ENCODE measurements at places on chromosomes 5 and 9.

- DNase-seq: no peak
Measured at GRCh38 chr9:5909976-5910375, 19.3 kb downstream of the MLANA start.

- no peak for DNase-seq
Measured at GRCh38 chr9:85471791-85472190, 270.0 kb downstream of the AGTPBP1 start.

DNA sequence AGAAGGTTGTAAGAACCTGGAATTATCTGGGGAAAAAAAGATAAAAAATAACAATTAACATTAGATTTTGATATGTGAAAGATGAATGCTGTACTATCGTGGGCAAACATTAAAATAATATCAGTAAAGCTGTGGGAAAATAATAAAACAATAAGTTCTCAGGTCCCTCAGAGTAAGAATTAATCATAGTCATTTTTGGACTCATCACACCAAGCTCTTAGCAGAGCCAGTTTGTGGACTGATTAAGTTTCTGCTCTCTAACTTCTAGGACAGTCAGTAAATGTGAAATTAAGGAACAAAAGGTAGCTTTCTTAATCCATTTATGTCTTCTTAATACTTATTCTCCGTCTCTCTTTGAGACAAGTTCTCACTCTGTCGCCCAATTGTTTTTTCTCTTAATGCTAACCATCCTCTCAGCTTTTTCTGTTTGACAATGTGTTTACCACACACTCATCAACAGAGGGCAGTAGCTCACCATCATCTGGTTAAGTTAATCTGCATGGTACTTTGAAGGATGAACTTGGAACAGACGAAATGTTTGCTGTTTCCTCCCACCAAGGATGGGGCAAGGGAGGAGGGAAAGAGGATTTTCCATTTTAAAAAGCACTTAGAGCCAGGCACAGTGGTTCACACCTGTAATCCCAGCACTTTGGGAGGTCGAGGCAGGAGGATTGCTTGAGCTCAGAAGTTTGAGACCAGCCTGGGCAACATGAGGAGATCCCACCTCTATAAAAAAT, 5.3 kb upstream of the ACO1 start:
- DNase-seq: peak; percentile 29

GRCh38 chr9:98081477-98082219, 25.1 kb downstream of the NANS start:
- DNase-seq: no peak

GRCh38 chr9:37061768-37062167, 27.7 kb upstream of the PAX5 start:
- no peak for DNase-seq

DNA sequence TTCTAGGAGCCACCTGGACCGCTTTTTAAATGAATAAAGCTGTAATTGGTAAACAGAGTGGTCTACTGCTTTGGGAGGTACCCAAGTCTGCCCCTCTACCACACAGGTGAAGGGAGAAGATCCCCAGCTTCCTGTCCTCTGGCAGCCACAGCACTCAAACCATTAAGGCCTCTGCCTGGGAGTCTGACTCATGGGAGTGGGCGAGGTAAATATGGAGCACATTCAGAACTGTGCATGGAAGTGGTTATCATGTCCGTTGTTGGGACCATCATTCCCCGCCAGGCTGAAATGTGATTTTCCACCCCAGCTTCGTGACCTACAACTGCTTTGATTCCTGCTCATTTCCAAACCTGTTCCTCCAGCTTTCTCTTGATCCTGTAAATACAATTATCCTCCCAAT, 59.5 kb upstream of the ALDH1B1 start:
- DNase-seq: no peak

- DNase-seq: no peak
Measured at GRCh38 chr5:33079548-33079947, 361.2 kb upstream of the TARS1 start.

- DNase-seq: no peak
Measured at GRCh38 chr5:64958757-64959391, 190.1 kb downstream of the CWC27 start.

DNA sequence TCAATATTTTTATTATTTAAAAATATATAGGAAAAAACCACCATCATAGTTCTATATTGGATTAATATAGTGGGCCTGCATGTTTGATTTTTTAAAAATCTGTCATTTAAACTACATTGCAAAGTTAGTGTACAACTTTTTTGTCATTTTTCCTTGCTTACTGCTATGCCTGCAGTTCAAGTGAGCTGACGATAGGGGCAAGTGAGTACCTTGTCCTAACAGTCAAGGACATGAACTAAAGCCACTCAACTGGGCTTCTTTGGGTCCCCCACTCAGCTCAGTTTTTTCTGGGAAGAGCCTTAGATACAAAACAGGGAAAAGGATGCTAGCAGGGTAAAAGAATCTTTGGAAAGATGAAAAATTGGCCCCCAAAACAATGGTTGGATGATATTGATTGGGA, 269.9 kb downstream of the MAN2A1 start:
- no peak for DNase-seq

DNA sequence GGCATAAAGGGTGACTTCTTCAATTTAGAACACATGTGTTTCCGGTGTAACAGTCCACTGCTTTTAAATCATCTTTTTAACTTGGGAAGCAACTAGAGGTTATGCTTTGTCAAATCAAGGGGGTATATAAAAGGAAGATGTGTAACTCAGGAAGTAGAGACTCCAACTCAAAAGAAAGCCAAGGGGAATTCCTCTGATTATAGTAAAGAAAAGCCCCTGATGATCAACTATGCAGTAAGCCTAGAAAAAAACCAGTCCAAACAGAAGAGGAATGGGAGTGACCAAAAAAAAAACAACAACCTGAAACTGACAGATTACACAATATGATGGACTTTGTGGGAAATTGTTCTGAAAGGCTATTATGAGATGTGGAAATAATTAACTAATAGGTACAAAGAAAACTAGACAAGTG, 90.3 kb downstream of the AK8 start:
- no peak for DNase-seq

GRCh38 chr5:57042524-57042931, 90.6 kb upstream of the MIER3 start:
- DNase-seq: no peak

DNA sequence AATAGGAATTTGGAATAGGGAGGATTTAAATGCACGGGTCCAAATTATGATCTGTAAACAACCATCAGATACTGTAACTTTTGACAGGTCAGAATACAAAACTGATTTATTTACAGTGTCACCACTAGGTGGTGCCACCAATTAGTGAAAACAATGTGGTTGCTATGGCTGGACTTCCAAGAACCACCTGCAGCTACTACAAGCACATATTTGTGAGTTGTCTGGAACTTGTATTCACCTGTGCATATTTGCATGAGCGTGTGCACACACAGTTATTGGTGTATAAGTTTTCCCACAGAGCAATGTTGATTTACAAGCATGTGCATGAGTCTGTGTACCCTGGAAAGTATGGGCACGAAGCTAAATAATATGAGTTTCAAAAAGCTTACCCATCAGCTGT, 3.0 kb upstream of the HRCT1 start:
- DNase-seq: no peak

DNA sequence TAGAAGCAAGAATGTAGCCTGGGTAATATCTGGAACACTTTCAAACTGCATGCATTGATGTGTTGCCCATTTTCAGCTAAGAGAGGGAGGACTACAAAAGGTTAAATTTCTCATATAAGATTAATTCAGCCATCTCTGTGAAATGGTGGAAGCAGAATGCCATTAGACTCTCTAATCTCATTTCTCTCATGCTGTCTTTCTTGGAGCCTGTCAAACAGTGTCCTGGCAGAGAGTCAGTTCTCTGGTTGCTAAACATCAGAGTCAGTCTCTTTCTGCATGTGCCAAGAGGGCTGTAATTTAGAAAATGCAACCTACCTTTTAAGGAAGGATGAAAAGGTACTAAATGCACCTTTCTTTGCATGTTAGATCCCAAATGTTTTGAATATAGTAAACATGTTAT, 910 bp upstream of the GARNL3 start:
- DNase-seq: no peak

- no peak for DNase-seq
Measured at GRCh38 chr5:113614191-113614590, 100.7 kb downstream of the YTHDC2 start.

GRCh38 chr9:101966691-101967090, 228.2 kb upstream of the GRIN3A start:
- DNase-seq: no peak

DNA sequence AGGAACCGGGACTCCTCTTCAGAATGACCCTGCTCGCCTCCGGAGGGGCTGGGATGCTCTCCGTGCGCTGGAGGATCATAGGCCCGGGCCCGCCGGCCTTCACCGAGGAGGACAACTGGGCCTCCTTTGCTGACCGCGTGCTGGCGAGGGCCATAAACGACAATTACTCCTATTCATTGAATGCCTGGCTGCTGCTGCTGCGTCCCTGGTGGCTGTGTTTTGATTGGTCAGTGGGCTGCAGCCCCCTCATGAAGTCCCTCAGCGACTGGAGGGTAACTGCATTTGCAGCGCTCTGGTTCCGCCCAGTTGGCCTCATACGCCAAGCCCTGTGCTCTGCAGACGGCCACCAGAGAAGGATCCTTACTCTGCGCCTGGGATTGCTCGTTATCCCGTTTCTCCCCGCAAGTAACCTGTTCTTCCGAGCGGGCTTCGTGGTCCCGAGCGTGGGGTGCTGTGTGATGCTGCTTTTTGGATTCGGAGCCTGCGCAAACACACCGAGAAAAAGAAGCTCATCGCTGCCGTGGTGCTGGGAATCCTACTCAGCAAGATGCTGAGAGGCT, 16.6 kb downstream of the OR2V1 start:
- no peak for DNase-seq

DNA sequence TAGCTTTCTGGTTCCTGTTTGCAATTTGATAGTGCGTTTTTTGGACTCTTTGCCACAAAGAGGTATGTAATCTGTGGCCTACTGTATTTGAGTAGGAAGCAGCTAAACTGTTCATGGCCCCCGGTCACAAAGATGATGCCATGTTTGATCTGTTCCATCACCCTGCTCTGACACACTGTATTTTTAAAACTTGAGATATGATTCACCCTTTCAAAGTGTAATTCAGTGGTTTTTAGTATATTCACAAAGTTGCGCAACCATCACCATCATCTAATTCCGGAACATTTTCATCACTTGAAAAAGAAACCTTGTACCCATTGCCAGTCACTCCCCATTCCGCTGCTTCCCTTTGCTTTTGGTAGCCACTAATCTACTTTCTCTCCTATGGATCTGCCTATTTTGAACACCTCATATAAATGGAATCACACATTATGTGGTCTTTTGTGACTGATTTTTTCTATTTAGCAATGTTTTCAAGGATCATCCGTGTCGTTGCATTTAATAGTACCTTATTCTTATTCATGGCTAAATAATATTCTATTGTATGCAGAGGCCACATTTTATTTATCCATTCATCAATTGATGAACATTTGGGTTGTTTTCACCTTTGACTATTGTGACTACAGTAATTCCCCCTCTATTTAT, 141.6 kb downstream of the NR3C1 start:
- no peak for DNase-seq

DNA sequence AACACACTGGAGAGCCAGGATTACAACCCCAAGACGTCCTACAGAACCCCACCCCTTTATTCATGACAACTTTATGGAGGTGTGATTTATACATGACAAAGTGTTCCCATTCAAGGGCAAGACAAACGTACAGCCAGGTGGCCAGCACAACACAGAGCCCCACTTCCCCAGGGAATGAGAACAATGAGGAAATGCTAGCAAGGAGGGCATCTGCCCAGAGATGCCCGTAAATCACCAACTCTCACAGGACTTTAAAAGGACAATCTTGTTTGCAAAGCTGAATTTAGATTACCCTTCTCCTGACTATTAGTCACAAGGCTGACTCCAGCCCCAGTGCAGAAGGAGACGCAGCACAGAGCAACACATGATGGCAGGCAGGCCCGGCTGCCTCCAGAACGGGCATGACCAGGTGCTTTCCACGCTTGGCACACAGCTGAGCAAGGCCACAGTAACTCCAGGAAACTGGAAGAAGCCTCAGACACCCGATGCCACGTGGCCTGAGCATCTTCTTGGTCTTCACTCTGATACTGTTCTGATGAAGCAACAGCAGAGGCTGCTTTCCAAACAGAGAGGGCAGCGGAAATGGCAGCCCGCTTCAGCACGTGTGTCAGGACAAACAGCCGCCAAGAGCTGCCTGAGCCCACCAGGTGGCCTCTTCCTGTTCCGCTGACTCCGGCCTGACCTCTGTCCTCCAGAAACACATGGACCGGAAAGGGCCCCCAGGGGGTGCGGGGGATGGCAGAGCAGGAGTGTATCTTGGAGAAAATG, 51.4 kb downstream of the ROR2 start:
- no peak for DNase-seq

DNA sequence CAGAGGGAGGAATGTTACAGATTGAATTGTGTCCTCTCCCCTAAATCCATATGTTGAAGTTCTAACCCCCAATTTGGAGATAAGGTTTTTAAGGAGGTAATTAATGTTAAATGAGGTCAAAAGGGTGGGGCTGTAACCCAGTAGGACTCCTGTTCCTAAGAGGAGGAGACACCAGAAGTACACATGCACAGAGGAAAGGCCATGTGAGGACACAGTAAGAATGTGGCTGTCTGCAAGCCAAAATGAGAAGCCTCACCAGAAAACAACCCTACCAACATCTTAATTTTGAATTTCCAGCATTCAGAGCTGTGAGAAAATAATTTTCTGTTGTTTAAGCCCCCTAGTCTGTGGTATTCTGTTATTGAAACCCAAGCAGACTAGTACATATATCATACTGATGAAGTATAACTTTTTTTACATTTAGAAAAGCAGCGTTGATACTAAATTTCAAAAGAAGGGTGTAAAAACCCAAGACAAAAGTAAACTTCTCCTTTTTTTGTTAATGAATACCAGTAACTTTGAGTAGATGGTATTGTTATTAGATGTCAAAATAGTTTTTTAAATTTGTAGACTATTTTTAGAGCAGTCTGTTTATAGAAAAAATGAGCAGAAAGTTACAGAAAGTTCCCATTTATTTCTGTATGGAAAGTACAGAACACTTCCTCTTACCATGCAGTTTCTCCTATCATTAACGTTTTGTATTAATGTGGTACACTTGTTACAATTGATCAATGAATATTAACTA, 25.1 kb downstream of the RNF180 start:
- DNase-seq: no peak

- DNase-seq: no peak
Measured at GRCh38 chr5:26579712-26580111, 458.7 kb downstream of the CDH9 start.

- no peak for DNase-seq
Measured at GRCh38 chr9:20384642-20385041, 237.7 kb downstream of the MLLT3 start.

GRCh38 chr5:83118976-83119375, 41.6 kb downstream of the XRCC4 start:
- no peak for DNase-seq

DNA sequence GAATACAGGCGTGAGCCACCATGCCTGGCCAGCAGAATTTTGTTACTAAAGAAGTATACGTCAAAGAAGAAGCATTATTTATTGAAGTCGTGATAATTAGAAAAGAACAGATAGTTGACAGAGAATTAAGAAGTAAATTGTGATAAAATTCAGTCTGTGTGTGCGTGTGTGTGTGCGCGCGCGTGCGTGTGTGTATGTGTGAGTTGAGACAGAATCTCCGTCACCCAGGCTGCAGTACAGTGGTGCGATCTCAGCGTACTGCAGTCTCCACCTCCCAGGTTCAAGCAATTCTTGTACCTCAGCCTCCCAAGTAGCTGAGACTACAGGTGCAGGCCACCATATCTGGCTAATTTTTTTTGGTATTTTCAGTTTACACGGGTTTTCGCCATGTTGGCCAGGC, 77.8 kb downstream of the ERBIN start:
- no peak for DNase-seq

Data from hypothalamus (tissue), 51 donors.